ENCODE measurements at places on chromosomes 16 and 17. TPM values are rescaled to one million over a fixed set of nuclear protein-coding genes. Genes with fewer than 3 reads are reported as not detected.

The ENPP7 gene
- total RNA-seq: not detected

The IGFALS gene
- total RNA-seq: 0.33 TPM

The SLC38A8 gene
- 4.2 TPM for total RNA-seq

The EVI2A gene
- 5.8 TPM for total RNA-seq

The SLC5A11 gene
- under 0.01 TPM for total RNA-seq

The KRTAP2-3 gene
- not detected for total RNA-seq

The TMC8 gene
- 0.34 TPM for total RNA-seq

The NLE1 gene
- total RNA-seq: 20.0 TPM

The USP32 gene
- total RNA-seq: 114 TPM

The GPR139 gene
- not detected for total RNA-seq

The TMEM220 gene
- 1.7 TPM for total RNA-seq

The GNAO1 gene
- total RNA-seq: 0.36 TPM

The SALL1 gene
- not detected for total RNA-seq

The ZG16 gene
- not detected for total RNA-seq

The KRT14 gene
- 1.0 TPM for total RNA-seq

The C16orf92 gene
- total RNA-seq: not detected

The DLX4 gene
- not detected for total RNA-seq

The NHLRC4 gene
- total RNA-seq: 2.0 TPM

The ARHGDIG gene
- total RNA-seq: not detected

The ZFPM1 gene
- 2.7 TPM for total RNA-seq

The ALOX15B gene
- total RNA-seq: under 0.01 TPM

The ZNF75A gene
- total RNA-seq: 25.0 TPM

The C17orf107 gene
- total RNA-seq: not detected

The LGALS9B gene
- total RNA-seq: not detected

The NAGS gene
- 0.62 TPM for total RNA-seq

The C16orf89 gene
- total RNA-seq: not detected

The EFNB3 gene
- 0.33 TPM for total RNA-seq

The CCDC200 gene
- total RNA-seq: not detected

The CD300LG gene
- total RNA-seq: under 0.01 TPM

The FOXL1 gene
- total RNA-seq: under 0.01 TPM

The CD2BP2 gene
- 37.4 TPM for total RNA-seq

The TMEM208 gene
- 39.8 TPM for total RNA-seq

All from melanocyte of skin (primary cell).